ENCODE measurements at places on chromosomes 3 and 15. TPM values are rescaled to one million over a fixed set of nuclear protein-coding genes. Genes with fewer than 3 reads are reported as not detected.

DNA sequence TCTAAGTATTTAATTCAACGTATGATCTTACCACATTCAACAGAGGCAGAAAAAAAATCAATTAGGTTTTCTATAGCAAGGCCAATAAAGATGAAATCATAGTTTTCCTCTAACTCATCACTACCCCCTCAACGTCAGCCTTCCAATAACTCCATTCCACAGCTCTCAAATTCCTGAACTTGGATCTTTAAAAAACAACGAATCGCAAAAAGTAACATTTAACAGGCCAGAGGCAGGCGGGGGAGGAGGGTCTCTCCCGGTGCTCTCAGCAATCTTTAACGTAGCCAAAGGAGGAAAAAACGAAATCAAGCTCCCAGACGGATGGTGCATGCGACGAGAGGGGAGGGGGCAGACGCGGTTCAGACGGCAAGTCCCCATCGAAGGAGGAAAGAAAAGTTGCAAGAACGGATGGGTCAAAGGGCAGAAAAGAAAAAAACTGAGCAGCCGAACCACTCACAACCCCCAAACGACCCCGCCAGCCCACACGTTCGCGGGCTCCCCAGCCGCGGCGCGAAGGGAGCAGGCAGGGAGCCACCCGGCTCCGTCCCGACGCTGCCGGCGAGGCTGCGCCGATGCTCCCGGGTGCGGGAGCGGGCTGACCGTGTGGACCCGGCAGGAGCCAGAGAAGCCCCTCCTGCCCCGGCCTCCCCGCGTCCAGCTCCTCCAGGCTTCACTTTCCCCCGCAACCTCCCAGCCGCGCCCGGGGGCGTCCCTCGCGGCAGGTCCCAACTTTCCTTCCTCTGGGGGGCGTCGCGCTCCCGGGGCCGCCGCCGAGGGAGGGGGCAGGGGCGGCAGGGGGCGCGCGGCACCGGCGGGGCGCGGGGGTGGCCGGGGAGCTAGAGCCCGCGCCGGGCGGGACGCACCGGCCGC, 703 bp downstream of the PEAK1 start:
- DNase-seq = peak; percentile 55

DNA sequence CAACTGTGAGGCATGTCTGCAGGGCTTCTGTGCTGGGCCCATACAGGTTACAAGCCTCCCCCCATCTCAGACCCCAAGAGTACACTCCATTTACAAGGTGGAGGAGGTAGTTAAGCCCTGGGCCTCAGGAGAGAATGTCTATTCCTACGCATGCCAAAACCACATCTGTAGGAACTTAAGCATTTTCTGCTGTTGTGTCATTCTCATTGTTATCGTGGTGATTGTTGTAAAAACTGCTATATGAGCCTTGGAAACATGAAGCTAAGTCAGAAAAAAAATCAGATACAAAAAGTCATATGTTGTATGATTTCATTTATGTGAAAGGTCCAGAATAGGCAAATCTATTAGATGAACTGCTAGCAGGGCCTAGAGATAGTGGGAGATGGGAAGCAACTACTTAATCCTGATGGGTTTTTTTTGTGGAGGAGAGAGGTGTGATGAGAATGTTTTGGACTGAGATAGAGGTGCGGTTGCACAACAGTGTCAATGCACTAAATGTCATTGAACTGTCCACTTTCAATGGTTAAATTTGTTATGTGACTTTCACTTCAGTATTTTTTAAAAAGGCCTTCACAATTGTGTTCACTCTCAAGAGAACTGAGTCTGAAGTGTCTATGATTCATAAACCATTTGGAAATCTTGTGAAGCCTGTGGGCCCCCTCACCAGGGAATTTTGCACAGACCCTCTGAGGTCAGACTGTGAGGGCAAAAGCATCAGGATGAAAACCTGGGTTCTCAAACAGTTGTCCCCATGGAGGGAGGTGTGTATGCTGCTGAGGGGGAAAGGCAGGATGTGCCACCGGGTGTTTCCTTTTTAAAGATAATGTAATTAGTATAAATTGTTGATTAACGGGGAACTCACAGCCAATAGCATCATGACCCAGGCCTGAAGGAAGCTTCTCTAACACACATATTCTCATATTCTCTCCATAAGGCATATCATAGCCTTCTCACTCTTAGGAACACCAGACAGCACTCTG, 3.2 kb downstream of the RTP3 start:
- DNase-seq = no peak

GRCh38 chr3:112817797-112818196, 28.9 kb downstream of the CD200R1L start:
- no peak for DNase-seq

GRCh38 chr15:101161656-101162055, 90.2 kb downstream of the CHSY1 start:
- peak; percentile 64 for DNase-seq

- DNase-seq = no peak
Measured at GRCh38 chr15:55652909-55653495, 64.9 kb upstream of the PYGO1 start.

DNA sequence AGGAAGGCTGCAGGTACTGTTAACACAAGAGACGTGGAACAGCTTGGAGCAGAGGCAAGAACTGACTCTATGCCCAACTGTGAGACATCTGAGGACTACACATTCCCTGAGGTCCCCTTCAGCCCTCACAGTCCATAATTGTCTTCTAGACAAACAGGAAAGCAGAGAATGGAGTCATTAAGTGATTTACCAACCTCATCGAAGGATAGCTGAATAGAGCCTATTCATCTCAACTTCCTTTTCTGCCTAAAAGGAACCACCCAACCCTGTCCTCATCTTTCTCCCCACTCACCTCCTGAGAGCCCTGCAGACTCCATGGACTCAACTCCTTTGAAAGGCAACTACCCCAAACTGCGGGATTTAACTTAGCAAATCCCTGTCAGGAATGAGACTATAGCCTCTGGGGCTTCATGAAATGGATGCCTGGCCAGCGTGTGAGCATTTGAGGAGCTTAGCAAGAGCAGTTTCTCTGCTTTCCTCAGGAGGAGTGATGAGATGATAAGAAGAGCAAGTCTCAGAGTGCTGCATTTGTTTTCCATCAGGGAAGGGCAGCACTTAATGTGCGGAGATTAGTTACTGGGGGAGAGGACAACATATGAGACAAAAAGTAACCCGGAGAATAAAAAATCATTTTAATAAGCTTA, 61.5 kb upstream of the FILIP1L start:
- no peak for DNase-seq

GRCh38 chr15:96407482-96407881, 77.0 kb downstream of the NR2F2 start:
- no peak for DNase-seq

DNA sequence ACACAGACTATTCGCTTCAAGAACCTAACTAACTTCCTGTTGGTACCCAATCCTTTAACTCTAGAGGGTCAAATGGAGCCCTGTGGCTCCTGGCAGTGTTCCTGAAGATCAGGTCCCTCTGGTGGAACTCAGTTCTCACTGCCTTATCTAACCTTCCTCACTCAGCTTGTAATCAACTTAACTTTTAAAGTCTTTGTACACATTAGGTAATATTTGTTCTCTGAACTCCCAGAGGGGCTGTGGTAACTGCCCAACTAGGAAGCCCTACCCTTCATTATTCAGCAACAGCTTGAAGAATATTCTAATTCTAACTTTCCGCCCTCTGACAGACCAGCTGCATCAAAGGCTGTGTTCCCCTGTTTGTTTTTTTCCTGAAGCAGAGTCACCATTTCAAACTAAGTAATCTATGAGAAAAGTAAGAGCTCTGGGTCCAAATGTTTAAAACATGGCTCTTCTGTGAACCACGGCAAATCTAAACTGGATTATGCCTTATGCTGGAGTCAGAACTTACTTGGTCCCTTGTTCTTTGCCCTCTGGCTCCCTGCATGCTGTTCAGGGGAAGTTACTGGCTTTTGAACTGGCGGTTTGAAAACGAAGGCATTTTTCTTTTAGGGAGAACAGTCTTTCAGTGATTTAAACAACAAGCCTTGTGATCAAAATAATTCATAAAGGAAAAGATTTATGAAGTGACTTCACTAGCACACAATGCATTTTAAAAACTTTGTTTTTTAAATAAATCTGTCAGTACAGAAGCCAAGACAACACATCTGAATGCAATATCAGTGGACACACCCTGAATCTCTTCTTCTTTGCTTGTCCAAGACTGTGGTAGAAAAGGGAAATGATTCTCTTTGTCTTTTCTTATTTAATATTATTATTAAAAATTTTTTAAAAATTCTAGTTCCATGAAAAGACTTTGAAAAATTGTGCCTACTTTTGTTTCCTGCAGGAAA, 365.6 kb downstream of the TIGIT start:
- DNase-seq = no peak

DNA sequence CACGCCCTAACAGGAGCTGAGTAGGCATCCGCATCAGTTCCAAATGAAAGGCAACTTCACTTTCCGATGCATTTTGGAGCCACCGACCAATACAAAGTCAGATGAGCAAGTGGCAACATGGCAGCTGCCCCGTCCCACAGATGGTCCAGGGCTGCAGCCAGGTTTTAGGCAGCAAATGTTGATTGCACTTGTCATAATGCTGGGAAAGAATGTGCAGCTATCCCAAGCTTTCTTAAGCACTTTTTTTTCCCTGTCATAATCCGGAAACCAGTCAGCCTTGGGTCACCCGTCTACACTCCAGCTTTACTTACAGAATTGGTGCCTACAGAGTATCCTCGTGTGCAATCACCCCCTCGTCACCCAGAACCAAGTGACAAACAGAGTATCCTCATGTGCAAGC, 147.7 kb downstream of the CHSY1 start:
- no peak for DNase-seq

- no peak for DNase-seq
Measured at GRCh38 chr3:195877136-195877715, 31.1 kb downstream of the TNK2 start.

CCDC191 gene
- 2.0 TPM for total RNA-seq

C3orf85 gene
- not detected for total RNA-seq

TMCO5A gene
- not detected for total RNA-seq

WNT7A gene
- 0.10 TPM for total RNA-seq
